Heart left ventricle (tissue), 16 donors: ENCODE measurements at places on chromosomes 11 and 22. TPM values are rescaled to one million over a fixed set of nuclear protein-coding genes. Genes with fewer than 3 reads are reported as not detected.

The OR51B2 gene
- total RNA-seq: not detected

The CDC45 gene
- 0.32 TPM for total RNA-seq

The SEZ6L gene
- 0.14 TPM for total RNA-seq

The FAM180B gene
- 0.27 TPM for total RNA-seq

DNA sequence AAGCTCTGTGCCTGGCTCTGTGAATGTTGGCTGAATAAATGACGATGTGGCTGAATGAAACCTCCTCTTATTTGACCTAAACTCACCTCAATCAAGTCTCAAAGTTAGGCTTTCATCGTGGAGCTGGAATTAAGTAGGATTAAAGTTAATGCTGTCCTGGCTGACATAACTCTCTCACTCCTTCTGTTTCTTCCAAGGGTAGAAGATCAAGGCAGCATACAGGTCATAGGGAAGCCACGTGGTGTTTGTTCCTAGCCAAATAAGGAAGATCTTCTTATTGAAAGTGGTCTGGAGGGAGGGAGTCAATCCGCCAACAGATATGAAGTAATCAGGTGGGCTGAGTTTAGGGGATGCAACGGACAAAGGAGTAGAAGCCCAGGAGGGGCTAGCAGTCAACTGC, 59.5 kb downstream of the TRIM29 start:
- no peak for DNase-seq

- no peak for DNase-seq
These were observed 21.6 kb upstream of the SESN3 start for GRCh38 chr11:95252586-95252985.

GRCh38 chr11:94796863-94797262, 28.7 kb downstream of the AMOTL1 start:
- no peak for DNase-seq

- no peak for DNase-seq
These were observed 4.0 kb downstream of the CCDC90B start for GRCh38 chr11:83282084-83282716.

DNA sequence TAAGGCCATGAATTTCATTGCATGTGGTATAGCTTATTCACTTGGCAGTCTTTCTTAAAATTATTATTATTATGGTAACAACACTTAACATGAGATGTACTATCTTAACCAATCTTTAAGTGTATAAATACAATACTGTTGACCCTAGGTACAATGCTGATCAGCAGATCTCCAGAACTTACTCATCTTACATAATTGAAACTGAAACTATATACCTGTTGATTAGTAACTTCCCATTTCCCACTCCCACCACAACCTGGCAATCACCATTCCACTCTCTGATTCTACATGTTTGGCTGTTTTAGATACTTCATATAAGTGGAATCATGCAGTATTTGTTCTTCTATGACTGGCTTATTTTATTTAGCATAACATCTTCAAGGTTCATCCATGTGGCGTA, 150.2 kb upstream of the POU2AF2 start:
- no peak for DNase-seq

- DNase-seq: no peak
These were observed 42.8 kb downstream of the YAP1 start for GRCh38 chr11:102153082-102153481.

GRCh38 chr11:103016031-103016430, 60.5 kb upstream of the MMP13 start:
- no peak for DNase-seq

GRCh38 chr22:19463491-19464469, 15.2 kb downstream of the UFD1 start:
- DNase-seq: peak; percentile 77

DNA sequence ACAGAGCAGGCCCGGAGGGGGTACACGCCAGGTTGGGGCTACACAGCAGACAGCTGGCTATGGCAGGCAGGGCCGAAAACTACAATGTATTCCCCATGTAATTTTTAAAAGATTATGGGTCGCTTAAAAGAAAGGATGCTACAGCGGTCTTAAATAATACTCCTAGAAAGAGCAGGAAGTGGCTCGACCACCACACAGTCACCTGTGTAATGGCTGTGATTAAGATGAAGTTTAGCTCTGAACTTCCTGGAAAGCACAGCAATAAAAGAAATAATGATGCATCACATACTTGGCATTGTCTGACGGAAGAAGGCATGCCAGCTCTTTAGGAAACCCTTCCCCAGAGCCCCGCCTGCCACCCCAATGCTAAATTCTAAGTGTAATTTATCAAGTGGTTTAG, 32.6 kb downstream of the WNT11 start:
- no peak for DNase-seq

- no peak for DNase-seq
These were observed 25.8 kb downstream of the XRRA1 start for GRCh38 chr11:74923125-74923524.

- no peak for DNase-seq
These were observed 166.4 kb downstream of the ETS1 start for GRCh38 chr11:128420951-128421350.

GRCh38 chr11:41225856-41226633, 233.4 kb downstream of the LRRC4C start:
- no peak for DNase-seq

DNA sequence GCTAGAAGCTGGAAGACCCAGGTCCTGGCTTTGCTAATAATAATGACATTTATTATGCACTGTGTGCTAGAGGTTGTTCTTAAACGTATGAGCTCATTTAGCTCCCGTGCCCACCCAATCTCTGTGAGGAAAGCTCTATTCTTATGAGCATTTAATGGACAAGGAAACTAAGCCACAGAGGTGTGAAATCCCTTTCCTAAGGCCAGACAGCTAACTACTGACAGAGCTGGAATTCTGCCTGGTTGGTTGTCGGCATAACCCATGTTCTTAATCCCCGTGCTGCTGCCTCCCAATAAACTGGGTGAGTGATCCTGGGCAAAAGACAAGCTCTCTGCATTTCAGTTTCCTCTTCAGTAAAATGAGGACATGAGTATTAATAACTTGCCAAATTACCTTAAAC, 49.4 kb downstream of the SNX19 start:
- peak; percentile 22 for DNase-seq
